KG1 (cell line): ENCODE measurements at places on chromosomes 7 and 10.

DNA sequence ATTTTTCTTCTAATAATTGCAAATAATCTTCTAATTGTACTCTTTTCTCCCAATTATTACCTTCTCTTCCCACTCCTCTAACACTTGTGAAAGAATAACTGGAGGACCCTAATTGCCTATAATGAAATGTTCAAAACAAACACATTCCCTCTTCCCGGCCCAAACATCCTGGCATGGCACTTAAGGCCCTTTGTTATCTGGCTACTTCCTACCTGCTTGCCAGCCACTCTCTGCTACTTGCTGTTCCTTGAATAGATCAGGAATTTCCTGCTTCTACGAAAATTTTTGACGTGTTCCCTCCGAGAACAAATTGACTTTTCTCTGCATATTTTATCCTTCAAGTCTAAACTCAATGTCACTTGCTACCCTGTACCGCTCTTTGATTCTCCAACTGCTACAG, 56.1 kb upstream of the NOBOX start:
- DNase-seq = no peak

- no peak for DNase-seq
These were observed 6.0 kb downstream of the RHOBTB1 start for GRCh38 chr10:60937784-60938654.

DNA sequence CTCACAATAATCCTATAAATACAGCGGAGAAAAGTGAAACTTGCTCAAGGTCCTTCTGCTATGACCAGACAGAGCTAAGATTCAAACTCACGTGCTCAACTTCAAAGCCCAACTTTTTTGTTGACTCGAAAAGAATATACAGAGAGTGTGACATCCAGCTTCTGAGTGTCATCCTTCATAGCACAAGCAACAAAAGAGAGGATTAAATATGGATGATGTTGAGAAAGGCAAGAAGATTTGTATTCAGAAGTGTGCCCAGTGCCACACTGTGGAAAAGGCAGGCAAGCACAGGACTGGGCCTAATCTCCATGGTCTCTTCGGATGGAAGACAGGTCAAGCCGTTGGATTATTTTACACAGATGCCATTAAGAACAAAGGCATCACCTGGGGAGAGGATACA, 2.1 kb upstream of the FAM3C start:
- DNase-seq = no peak

DNA sequence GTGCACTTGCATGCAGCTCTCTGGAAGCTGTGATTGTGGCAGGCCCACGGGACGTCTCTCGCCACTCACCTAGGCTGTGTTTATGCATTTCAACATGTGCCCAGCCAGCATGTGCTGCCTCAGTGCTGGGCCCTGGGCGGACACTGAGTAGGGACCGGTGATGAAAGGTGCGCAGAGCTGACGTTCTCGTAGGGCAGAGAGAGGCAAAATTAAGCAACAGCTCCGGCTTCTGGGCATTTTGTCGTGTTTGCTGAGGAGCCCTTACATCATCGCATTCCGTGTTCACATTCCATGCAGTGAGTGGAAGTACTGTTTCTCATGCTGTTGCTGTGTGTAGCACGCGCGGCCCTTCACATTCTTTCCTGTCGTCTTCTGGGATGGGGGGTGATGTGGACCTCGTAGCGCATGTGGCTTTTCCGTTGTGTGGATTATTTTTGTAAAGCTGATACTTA, 50.5 kb downstream of the PRF1 start:
- no peak for DNase-seq

- no peak for DNase-seq
These were observed 86.0 kb upstream of the ANKRD1 start for GRCh38 chr10:91006752-91007346.

DNA sequence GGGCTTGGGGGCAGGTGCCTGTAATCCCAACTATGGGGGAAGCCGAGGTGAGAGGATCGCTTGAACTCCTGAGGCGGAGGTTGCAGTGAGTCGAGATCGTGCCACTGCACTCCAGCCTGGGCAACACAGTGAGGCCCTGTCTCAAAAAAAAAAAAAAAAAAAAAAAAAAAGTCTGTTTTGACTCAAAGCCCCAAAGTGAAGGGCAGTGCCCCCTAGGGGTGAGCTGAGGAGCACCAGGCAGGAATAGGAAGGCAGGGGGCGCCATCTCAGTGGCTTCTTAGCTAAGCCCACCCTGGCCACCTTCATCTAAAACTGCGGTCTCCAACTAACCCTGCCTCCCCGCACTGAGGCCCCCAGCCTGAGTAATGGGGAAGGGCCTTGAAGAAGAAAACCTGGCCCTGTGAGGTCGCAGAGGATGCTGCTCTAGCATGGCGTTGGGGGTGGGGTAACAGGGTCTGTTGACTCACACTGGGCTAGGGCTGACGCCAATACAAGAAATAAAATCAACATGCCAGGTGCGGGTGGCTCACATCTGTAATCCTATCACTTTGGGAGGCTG, 9.8 kb downstream of the PODXL start:
- no peak for DNase-seq

DNA sequence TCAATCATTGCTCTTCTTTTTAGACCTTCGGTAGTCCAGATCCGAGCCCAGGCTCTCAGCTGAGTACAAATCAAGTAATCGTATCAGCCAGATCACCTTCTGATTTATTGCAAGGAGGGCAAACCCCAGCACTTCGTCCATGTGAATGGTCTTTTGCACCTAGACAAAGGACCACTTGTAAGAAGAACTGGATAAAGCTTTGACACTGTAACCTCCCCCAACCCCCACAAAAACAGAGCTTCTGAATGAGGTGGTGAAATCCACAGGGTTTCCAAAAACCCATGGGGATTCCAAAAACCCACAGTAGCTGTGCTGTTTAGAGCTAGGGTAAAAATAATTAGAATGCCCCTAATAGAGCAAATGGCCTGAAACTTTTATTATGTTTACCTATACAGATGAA, 148.8 kb upstream of the ODAD2 start:
- no peak for DNase-seq

DNA sequence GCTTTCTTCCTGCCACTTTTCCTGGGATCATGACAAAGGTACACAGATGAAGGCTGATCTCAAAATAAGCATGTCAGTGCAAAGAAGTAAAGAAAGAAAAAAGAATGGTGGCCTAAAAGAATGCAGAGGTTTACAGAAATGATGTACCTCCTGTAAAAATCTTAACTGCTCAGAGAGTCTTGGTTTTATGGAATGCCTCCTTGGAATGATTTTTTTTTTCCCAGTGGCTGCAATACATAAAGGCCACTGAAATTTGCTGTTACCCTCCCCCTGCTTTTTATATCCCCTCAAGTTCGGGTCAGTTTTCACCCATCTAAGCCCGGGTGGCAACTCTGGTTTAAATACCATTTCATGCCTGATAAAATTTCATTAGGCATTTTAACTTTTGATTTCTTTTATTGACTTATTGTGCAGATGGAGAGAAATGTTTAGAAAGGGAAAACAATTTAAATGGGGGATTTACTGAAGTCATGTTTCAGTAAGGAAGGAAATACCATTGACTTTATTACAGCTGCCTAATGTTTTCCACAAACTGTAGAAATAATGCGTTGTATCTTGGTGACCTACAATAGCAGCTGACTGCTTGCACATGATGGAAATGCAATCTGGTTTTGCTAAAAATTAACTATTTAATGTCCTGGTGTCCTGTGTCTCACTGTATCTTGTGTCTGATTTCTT, 102.5 kb downstream of the SAMD9 start:
- DNase-seq = no peak

GRCh38 chr7:154859747-154860620, 142.9 kb downstream of the PAXIP1 start:
- no peak for DNase-seq
